Activated CD4-positive, alpha-beta T cell treated with anti-CD3 and anti-CD28 coated beads for 1 hour (primary cell): ENCODE measurements at places on chromosomes 6 and 20.
A peak's percentile ranks its signal among the peaks of the same experiment; 100 is the strongest.

- DNase-seq = no peak
Observed at GRCh38 chr20:35602851-35603495, 12.7 kb upstream of the SPAG4 start.

- DNase-seq = no peak
Observed at GRCh38 chr20:58131151-58131550, 97.3 kb downstream of the ANKRD60 start.

GRCh38 chr6:89436226-89436625 is 3.3 kb downstream of the ANKRD6 start:
- no peak for DNase-seq

DNA sequence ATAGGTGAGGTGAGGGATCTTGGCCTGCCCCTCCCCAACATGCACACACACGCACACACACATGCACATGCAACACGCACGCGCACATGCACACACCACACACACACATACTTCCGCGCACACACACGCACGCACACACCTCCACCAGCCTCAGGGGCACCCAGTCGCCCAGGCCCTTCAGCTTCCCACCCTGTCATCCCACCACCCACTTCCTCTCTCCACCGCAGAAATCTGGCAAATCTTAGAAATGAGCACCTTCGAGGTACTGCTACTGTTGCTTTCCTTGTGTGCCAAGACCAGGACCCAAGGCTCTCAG is 1.2 kb downstream of the SPDEF start:
- DNase-seq = no peak

DNA sequence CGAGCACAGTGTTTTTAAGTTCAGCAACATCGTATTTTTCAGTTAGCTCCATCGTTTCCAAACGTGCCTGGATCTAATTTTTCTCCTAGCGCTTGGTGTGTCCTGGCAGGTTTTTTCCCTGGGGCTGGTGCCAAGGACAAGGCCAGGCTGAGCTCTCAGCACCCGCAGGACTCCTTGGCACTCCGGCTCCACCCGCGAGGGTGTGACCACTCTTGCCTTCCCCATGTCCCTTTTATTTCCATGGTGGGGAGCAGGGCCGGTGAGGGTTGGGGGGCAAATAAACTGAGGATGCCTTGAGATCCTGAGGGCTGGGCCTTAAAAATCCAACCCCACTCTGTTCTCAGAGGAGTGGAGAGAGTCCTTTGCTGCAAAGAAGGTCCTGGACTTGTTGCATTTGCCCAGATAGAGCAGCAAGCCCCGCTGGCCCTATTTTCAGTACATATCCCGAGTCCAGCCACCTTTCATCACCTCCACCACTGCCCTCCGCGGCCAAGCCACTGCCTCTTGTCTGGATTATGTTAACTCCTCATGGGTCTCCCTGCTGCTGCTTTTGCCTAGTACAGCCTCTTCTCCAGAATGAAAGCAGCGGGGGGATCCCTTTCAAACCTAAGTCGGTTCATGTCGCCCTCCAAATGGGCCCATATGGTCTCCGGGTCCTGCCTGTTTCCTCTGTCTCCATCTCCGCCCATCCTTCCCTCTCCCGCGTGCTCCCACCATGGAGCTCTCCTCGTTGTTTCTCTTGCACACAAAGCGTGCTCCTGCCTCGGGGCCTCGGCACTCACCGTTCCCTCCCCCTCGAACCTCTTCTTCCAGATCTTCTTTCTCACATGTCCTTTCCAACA is 4.5 kb upstream of the RAB44 start:
- no peak for DNase-seq

GRCh38 chr6:27176096-27176495 is 71.4 kb upstream of the PRSS16 start:
- DNase-seq = no peak

DNA sequence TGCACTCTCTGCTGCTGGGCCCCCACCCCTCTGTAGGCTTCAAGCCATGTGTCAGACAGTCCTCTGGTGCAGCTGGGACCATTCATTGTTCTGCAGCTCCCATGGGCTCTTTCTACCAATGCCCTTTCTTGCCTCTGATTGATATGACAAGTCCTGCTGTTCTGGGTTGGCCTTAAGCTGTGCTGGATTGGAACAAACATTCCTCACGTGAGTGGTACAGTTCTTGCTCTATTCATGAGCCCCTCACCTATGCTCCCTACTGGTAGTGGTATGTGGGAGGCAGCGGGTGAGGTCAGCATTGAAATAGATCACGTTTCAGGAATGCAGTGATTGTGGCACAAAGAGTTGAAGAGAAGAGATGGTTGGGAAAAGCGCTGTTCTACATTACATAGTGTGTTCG is 48.8 kb upstream of the RALY start:
- DNase-seq = no peak

GRCh38 chr6:105077596-105078385 is 102.0 kb downstream of the POPDC3 start:
- no peak for DNase-seq

GRCh38 chr20:58233881-58234528 is 5.6 kb upstream of the ANKRD60 start:
- no peak for DNase-seq

DNA sequence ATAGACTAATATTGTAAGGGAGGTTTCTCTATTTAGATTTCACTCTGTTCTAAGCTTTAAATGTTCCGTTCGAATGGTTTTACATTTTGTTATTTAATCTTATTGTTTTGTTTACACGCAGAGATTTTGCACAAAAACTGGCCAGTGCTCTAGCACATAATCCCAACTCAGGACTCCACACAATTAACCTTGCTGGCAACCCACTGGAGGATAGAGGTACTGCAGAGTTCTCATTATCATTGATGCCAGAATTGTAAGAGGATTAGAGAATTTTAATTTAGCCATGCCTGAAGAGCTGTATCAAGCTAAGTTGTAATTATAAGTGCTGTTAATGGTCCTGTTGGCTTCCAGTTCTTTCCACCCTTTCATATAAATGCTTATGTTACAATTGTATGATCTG is 179.7 kb upstream of the SCGN start:
- DNase-seq = no peak

DNA sequence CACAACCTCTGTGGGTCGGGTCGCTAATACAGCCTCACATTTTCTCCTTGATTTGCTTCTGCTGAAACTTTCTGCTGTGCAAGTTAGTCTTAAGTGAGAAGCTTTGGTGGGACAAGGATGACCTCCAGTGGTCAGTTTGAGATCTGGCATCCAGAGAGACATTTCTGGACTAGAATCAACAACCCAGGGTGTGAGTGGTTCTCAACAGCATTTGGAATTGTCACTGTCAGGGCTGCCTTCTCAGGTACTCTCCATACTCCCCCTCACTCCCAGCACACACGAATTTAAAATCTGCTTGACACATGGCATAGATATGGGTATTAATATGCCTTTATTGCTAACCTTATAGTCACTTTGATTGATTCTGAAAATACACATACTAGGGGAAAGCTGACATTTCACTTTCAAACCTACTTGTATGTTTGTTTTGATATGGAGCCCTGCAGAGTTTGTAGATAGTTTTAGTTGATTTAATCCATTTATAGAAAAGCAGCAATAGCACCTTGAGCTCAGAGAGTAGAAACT is 13.2 kb downstream of the OTOR start:
- peak; percentile 13 for DNase-seq

DNA sequence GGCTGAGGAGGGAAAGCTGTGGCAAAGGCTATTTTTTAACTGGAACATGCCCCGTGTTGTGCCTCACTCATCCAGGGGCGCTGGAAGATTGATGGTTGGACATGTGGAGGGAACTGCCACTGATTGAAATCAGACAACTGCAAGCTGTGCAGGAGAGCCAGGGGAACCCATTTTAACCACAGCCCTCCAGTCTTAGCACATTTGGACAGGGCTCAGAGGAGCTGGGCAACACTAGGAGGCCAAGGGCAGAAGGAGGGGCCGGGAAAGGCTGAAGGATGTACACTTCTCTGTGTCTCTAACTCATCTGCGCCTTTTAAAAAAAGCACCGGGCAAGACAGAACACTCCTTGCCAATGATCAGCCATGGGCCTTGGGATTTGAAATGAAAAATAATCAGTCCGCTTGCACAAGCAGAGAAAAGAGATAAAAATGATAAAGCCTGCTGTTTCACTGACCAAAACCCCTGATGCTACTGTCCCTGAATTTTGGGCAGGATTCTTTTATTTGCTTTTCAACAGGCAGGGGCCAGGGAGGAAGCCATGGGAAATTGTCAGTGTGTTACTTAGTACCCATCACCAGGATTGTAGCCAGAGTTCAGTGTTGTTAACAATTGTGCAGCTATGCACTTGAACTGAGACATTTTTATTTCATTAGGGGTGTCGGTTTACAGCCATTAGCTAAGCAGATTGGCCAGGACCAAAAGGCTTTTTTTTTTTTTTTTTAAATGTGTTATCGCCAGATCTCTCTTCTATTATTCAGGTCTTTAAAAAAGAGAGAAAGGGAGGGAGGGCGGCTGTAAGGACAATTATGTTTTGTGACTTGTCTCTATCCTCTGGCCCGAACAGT is 109.3 kb upstream of the EYA4 start:
- DNase-seq = no peak

GRCh38 chr6:166174031-166174430 is 6.4 kb upstream of the TBXT start:
- no peak for DNase-seq

DNA sequence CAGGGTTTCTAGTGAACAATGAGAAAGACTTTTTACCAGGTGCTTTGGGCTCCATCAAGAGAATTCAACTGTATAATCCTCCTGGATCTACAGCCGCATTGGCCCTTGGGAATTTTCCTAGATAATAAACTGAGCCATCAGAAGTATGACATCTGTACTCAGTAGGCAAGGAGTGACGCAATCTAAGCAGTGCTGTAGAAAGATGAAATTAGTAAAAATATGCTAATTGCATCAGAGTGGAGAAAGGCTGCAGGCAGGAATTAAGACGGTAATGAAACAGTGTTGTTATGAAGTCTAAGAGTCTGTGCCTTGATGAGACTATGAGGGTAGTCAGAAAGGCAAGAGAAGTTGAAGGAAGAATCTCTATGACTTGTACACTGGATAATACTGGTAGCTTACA is 507.9 kb upstream of the SOX4 start:
- no peak for DNase-seq

DNA sequence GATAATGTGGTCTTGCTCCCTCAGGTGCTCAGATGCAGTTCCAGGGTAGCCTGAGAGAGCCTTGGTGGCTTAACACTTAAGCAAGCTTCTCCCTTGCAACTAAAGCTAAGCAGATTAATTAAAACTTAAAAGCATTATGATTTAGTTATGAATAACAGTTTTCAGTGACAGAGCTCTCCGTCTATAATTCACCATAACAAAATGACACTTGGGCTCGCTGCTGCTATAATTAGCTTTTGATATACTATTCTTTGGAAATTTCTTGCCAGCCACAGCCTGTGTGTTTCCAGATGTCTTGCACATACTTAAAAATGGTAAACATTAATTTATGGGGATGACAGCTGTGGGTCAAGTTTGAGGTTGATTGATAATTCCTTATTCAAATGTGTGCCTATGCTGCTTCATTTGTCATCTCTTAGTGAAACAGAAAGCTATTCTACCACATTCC is 380.5 kb downstream of the TFAP2B start:
- DNase-seq = no peak

DNA sequence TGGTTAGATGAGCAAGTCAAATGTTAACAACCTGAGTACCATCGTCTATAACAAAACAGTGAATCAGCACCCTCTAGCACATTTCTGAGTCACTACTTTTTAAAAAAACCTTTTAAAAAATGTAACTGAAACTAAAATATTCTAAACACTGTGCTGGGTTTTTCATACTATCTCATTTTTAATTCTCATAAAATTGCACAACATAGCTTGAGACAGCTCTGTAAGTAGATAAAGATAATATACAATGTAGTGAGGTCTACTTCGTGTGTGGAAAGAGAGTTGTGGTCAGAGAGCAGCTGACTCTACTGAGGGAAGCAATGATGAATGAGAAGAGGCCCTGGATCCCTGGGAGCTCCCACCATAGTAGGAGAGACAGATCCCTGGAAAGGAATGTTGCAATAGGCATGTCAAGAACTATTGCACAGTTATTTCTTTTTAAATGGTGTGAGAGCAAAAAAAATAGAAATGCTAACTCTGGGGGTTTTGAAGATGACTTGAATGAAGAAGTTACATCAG is 13.6 kb upstream of the CALHM6 start:
- DNase-seq = no peak
